ENCODE measurements at places on chromosomes 12 and 14.

GRCh38 chr12:121638298-121639202 is 12.2 kb downstream of the ORAI1 start:
- DNase-seq: no peak

DNA sequence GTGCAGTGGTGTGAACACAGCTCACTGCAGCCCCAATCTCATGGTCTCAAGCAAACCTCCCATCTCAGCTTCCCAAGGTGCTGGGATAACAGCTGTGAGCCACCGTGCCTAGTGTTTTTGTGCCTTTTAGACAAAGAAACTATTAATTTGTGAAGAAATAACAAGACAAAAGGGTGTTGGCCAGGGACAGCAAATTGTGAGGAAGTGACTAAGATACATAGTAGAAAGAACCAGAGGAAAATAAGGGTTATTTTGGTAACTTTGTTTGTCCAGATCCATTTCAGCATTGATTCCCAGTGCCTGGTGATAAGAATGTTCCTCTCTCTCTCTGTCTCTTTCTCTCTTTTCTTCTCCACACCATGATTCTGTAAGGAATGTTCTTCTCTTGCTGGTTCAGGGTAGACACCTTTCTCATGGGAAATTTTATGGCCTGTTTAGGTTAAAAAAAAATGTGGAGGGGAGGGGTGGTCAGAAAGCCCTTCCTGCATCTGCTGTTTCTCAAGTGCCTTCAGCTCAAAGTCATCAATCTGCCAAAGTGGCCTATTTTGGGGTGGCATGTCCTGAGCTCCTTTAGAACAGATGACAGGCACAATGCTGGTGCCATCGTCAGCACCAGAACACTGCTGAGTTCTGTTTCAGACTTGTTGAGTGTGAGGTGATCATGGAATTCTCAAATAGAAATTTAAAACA is 184.4 kb upstream of the EEA1 start:
- no peak for DNase-seq

DNA sequence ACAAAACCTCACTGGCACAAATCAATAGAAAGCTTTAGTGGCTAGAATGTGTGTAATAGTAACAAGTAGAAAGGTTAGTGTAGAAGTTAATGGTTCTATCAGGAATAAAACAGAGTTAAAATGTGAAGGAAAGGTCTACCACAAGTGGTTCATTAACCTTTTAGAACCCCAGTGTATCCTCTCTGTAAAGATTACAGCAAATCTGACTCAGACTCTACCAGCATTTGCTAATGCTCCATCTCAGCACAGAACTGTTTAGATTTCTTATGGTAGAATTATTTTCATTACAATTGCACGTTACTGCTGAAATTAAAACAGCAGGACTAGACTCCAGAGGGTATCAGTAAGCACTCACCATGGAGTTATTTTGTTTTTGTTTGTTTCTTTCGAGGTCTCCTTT is 609.0 kb upstream of the LMO3 start:
- no peak for DNase-seq

DNA sequence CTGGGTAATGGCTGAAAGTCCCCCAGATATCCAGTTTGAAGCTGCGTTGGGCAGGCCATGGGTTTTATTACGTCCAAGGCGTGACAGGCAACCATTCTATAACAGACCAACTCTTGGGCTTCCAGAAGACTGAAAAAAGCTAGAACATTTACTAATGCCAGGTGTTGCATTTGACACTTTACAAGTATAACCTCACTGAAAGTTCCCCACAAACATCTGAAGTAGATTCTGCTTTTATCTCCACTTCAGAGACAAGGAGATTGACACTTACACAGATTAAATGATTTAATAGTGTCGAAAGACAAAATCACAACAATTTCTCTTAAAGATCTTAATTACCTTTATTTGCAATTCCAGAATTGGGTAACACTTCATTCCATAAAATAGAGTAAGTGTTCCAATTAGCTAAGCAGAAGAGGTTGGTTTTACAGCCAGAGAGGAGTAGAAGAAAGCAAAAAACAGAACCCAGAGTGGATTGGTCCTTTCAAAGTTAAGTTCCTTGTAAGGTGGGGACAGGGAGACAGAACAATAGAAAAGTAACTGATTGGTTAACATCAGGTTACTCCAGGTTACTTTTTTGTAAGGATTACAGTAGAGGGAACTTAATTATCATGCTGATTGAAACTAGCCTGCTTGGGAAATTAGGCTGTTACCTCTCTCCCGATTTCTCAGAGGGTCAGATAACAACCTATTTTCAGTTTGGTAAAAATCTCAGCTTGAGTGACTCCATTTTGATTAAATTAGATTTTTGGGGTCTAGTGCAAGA is 11.3 kb downstream of the SOCS2 start:
- no peak for DNase-seq

Measured in activated CD4-positive, alpha-beta T cell treated with anti-CD3 and anti-CD28 coated beads for 4 hours (primary cell).